HuH-7 (cell line): ENCODE measurements at places on chromosomes 6 and 20.
A peak's percentile ranks its signal among the peaks of the same experiment; 100 is the strongest.

DNA sequence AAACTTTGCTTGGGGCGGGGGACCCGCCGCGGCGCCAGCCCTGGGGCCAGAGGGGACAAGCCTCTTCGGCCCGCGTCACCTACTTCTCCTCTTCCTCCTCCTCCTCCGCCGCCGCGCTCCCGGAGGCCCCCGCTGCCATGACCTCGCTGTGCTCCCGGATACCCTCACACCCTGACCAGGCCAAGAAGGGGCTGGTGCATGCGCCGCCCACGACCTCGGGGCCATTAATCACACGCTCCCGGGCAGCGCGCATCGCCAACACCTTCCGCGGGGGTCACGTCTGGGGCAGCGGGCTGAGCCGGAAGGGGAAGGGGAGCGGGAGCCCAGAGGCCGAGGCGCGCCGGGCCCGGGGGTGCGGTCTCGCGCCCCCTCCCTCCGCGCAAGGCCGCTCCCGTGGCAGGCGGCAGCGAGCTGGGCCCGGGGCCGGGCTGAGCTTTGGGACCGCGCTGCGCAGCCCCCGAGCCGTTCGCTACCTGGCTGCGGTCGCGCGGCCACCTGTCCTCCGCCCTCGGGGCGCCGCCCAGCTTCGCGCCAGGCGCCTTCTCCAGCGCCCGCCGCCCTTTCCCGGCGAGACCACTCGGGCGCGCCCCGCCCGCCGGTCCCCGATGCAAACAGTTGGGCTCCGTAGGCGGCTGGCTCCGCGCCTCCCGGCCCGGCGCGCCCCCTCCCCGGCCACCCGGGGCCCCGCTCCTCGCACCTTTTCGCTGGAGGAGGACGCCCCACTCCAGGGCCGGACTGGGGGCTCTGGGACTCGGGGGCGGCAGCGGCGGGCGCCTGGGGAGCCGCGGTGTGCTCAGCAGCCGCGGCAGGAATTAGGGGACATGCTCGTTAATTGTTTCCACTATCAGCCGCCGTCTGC is 575 bp upstream of the CNR1 start:
- peak; percentile 28 for DNase-seq

GRCh38 chr6:9252799-9253198 is 817.5 kb upstream of the SLC35B3 start:
- DNase-seq = no peak

- DNase-seq = no peak
Measured at GRCh38 chr20:47461120-47461685, 40.5 kb upstream of the NCOA3 start.

GRCh38 chr6:18214003-18214402 is 50.3 kb downstream of the DEK start:
- DNase-seq = no peak

GRCh38 chr6:88268508-88268907 is 102.4 kb upstream of the CNR1 start:
- no peak for DNase-seq

- no peak for DNase-seq
Measured at GRCh38 chr6:22133357-22133756, 163.5 kb downstream of the PRL start.

GRCh38 chr6:13865141-13865540 is 50.8 kb upstream of the MCUR1 start:
- DNase-seq = no peak
